GM03348 (cell line): ENCODE measurements at places on chromosomes 11 and 22.

DNA sequence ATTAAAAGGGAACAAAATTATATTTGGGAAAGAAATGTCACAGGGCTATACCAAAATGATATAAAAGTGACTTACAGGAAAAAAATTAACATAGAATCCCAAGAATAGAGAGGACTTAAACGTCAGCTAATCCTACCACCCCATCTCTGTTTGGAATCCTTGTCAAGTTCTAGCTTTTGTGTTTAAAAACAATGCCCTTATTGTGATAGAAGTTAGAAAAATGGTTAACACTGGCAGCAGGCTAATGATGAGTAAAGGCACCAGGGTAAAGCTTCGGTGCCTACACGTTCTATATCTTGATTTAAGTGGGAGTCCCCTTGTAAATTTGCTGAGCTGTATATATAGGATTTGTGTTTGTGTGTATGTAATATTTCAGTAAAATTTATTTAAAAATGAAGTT, 453.3 kb upstream of the TENM4 start:
- DNase-seq, result no peak

GRCh38 chr11:83759148-83759547, 473.0 kb upstream of the CCDC90B start:
- no peak for DNase-seq

- DNase-seq, result no peak
Observed at GRCh38 chr11:86636275-86636674, 36.1 kb downstream of the ME3 start.

- DNase-seq, result no peak
Observed at GRCh38 chr11:45217991-45218390, 68.2 kb downstream of the SYT13 start.

- no peak for DNase-seq
Observed at GRCh38 chr22:36378080-36378868, 9.5 kb downstream of the MYH9 start.

DNA sequence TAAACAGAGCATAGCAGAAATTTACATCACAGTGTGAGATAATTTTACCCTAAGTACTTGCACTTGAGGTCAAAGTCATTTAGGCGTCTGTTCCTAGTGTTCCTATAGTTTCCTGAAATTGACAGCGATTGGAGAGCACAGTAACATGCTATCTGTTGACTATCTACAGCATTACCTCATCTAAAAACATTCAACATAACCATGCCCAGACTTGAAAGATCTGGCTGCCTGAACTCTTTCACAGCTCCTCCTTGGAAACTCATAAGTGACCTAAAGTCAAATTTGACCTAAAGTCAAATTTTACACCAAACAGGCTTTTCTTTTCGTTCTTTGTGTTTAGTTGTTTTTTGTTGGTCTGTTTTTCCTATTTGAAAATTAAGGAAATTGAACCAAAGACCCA, 233.8 kb upstream of the UBASH3B start:
- DNase-seq, result no peak

GRCh38 chr11:122304973-122305372, 189.0 kb upstream of the BLID start:
- no peak for DNase-seq

DNA sequence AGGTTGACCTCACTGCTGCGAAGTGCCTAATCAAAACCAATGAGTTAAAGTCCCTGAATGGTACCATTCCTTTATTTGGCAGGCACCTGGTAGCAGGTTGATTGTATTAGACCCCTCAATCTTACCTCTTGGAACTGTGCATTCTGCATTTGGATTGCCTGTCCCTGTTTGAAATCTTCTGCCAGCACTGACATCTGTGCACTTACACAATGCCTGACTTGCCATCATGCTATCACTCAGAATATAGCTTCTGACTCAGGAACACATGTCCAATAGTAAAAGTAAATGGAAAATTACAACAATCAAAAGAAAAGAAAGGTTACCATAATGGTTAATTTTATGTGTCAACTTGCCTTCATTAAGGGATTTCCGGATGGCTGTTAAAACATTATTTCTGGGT, 366.0 kb upstream of the PDGFD start:
- DNase-seq, result no peak

DNA sequence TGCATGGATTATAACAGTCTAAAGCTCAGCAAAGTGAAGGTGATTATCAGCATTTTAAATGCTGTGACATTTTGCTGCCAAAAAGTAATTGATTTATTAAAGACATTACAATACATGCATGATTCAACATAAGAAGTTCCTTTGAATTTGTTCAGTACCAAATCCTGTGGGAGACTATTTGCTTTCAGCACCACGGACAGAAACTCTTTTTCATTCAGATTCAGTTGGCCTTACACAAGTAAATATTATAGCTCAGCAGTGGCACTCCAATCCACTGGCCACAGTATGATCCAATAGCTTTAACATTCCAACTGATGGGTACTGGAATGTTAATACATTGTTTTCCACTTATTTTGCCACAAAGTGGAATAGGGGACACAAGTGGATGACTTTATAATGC, 806.7 kb downstream of the NTM start:
- DNase-seq, result peak; percentile 50

DNA sequence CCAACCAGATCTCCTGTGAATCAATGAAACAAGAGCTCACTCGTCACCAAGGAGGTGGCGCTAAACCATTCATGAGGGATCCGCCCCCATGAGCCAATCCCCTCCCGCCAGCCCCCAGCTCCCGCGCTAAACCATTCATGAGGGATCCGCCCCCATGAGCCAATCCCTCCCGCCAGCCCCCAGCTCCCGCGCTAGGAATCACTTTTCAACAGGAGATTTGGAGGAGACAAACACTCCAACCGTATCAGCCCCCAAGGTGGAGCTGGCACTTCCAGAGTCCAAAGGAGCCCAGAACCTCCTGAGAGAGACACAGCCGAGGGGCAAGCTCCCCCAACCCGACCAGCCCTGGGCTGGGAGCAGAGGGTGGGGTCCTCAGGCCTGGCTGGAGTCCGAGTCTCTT, 40.9 kb upstream of the PRR5 start:
- DNase-seq, result no peak

DNA sequence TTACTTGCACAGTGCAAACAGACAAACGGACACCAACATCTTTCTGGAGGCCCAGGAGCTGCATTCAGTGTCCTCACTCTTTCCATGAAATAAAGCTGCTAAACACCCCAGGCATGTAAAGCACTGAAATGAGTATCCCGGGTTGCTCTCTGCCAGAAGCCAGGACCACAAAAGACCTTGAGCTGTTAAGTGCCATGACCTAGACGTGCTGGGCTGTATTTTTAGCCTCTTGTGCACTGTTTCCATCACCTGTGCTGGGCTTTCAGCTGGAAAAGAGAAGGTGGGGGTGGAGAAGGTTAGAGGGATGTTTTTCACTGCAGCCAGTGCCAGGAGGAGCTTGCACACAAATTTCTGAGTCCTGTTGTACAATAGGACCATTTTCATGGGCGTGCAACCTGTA, 3.4 kb upstream of the KREMEN1 start:
- DNase-seq, result no peak

GRCh38 chr11:74948546-74948897, 369 bp downstream of the XRRA1 start:
- DNase-seq, result peak; percentile 29

GRCh38 chr22:26977741-26978376, 320.5 kb downstream of the MIAT start:
- DNase-seq, result no peak
